ENCODE measurements at places on chromosomes 4 and X.

DNA sequence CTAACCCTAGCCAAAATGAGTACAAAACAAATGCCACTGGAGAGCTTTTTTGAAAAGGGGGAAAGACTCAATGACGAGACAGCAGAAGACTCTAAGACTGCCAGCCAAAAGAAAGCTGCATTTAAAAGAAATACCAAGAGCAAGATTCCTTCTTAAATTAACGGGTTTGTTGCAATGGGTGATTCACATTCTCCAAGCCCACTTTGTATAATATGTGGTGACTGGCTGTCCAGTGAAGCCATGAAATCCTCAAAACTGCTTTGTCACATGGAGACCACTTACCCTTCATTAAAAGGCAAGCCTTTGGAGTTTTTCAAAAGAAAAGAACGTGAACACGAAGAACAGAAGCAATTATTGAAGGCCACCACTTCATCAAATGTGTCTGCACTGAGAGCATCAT lies 68.2 kb downstream of the MRPL1 start:
- no peak for DNase-seq

DNA sequence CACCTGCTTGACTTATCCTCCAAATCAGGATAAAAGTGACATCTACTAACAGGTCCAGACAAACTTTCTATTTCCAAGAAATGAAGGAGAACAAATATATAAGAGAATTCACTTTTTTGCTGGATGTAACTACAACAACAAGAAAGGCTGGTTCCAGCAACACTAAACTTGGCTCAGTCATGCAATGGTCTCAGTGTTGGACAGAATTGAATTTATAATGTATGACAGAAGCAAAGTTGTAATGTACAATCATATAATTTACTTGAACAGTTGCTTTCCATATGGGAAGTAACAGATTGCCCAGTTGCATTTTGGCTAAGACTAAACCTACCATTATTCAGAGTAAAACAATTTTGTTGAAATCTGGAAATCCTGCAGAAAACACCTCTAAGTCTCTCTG lies 183.3 kb upstream of the INTU start:
- DNase-seq = no peak

DNA sequence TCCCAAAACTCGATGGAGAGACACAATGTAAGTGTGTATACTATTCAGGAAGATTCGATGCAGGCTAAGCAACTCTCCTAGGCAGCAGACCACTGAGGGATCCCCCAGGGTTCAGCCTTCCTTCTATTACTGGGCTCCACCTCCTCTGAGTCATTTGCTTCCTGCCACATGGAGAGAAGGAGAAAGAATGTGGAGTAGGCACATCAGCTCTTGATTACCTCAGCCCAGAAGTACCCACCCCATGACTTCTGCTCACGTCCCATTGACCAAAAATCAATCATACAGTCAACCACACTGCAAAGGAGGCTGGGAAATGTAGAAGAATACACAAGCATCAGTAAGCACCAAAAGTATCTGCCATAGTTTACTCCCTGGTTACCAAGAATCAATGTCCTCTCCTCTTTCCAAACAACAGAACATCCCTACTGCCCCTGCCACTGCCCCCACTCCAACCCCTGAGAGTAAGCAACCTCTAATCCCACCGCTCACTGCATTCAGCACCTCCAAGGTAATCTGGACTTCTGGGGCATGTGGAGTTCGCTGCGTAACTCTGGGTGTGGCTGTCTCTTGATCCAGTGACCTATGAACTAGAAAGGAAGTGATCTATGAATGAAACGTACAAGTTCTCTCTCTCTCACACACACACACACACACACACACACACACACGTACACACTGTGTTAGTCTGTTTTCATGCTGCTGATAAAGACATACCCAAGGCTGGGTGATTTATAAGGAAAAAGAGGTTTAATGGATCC lies 91.2 kb upstream of the C1QTNF7 start:
- DNase-seq = no peak

DNA sequence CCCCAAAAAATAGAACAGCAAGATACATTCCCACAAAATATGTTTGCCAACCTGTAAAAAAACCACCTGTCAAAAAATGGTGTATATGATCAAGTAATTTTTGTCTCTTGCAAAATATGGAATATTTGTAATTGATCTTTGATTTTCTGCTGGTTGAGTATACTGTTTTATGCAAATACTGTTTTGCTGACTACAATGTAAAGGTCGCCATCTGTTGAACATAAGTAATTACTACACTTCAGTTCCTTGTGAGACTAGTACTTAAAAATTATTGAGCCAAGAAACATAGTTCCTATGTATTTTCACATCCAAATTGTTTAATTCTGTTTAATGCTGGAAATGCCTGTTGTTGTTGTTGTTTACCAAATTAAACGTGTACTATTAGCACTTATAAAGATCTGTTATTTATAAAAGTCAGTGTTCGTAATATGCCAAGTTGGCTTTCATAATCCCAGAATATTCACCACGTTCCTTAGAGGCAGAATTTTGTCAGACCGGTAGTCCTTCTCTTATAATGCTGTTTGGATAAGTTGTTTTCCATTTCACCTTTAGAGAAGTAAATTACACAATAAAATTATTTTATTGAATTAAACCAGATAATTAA lies 144.2 kb downstream of the PDLIM5 start:
- no peak for DNase-seq

- no peak for DNase-seq
These were observed 22.7 kb upstream of the CD40LG start for GRCh38 chrX:136625246-136625645.

DNA sequence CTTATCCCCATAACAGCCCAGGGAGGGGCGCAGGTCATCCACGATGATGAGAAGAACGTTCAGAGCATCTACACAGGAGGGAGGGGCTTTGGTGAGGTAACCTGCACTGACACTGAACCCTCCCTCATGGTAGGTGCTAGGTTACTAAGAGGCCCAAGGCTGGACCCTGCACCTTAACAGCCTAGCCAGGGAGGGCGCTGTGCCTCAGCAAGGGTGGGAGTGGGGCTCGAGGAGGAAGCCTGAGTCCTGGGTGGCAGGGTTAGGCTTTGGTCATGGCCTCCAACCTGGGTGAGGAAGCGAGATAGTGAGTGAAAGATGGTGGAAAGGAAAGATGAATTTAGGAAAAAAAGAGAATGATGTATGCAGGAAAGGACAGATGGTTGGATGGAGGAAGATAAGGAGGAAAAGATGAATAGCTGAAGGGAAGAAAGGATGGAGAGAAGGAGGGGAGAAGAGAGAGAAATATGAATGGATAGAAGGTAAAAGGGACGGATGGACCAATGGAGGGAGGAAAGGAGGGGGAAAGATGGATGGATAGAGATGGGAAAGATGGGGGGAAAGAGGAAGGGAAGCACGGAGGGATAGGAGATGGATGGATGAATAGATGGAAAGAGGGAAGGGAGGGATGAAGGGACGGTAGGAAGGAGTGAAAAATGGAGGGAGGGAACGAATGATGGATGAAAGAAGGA lies 736 bp downstream of the IDS start:
- DNase-seq = no peak

DNA sequence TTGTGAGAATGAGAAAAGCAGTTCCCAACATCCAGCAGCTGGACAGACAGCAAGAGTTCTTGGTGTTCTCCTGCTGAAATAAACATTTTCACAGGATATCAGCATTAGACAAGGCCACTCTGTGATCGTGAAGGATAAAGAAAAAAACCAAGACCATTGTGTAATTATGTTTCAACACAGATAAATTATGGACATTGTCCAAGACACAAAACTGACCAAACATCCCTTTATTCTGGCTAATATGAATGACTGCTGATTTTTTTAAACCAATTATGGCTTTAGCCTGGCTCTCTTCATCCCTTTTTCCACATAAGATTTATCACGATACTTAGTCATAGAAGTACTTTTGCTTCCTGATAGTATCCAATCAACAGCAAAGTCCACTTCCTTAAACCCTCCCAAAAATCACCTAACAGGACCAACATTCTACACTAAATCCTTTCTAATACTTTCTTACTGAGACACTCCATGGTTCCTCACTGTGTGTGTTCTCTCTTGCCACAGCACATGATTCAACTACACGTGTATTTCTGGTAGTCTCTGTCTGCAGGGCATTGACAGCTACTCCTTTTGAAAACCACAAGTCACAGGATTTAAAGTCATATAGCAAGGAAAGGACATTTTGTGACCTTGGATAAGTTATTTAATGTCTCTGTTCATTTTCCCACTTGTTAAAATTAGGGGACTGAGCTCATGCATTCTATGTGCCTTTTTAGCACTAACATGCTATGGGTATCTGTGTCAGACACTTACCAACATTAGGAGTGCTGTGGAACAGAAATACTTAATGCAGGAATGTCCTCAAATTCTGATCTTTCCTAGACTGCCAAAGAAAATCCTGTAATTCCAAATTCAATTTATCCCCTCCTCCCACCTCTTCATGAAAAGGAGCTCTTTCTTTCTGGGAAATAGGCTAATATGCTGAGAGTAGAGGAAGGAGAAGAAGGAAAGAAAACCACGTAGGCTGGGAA lies 137.2 kb upstream of the PGRMC2 start:
- DNase-seq = no peak

DNA sequence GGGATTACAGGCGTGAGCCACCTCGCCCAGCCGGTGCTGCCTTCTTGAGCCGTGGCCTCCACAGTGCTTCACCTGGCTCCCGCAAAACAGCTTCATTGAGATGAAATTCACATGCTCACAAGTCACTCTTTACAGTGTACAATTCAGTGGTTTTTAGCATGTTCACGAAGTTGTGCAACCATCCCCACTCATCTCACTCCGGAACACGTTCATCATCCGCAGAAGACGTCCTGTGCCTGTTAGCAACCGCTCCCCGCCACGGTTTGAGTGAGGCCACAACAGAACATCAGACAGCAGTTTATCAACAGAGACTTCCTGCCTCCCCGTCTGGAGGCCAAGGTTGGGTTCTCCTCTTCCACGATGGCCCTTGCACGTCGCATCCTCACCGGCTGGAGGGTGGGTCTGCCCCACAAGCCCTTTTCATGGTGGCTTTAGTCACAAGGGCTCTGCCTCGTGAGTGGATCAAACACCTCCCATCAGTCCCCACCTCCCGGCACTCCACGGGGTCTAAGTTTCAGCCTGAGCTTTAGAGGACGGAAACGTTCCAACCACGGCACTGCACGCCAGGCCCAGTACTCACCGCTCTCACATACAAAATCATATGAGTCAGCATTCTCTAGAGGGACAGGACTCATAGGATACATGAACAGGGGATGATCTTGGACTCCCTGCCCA lies 29.6 kb upstream of the SPON2 start:
- DNase-seq = no peak

GRCh38 chr4:155578219-155578618 lies 88.4 kb upstream of the GUCY1A1 start:
- no peak for DNase-seq

DNA sequence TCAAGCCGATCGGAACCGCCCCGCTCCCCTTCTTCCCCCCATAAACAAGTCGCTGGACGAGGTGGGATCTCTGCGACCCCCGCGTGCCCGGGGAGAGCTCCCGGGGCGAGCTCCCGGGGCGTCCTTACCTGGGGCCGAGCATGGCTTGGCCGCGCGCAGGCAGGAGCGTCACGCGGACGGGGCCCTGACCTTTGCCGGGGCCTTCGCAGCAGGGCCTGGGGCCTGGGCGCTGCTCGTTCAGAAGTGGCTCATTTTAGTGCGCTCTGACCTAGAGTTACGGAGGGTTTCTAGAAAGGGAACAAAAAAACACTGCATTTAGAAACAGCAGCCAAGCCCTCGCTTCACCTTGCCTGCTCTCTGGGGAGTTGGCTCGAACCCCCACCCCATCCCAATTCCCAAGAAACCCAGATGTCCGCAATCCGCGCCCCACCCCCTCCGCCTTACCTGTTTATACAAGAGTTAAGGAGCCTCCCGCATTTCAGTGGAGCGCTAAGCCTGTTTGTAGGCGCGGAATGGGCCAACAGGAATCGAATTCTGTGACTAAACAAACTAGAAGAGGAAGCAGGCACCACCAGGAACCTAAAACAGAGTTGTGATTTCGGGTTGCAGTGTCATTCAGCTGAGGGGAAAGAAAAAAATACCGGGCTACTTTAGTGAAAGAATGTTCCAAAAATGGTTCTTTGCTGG lies 814 bp upstream of the RBM47 start:
- no peak for DNase-seq

DNA sequence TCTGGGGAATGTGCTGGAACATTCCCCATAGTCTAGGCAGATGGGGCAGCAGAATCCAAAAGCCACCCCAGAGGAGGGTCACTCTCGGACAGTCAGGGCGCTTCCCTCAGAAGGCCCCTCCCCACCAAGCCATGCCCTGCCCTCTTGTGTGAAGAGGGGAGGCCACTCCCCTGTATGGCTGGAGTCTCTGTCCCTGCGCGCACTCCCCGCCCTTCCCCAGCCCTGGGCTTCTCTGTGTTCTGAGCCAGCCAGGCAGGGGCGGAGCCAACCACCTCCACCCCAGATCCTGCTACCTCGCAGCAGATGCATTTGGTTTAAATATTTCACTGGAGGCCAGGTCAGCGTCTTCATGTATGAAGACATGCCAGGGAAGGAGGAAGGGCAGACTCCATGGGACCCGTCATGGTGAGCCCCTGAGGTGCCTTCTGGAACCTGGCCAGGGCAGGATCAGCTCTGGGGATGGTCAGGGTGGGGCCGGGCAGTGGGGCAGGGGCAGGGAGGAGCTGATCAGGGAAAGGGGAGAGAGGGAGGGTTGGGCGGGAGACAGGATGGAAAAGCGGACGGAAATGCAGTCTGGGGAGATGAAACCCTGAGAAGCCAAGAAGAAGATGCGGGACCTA lies 107.3 kb downstream of the ADRA2C start:
- DNase-seq = no peak

- DNase-seq = no peak
These were observed 111.5 kb downstream of the ASB9 start for GRCh38 chrX:15158350-15158735.

DNA sequence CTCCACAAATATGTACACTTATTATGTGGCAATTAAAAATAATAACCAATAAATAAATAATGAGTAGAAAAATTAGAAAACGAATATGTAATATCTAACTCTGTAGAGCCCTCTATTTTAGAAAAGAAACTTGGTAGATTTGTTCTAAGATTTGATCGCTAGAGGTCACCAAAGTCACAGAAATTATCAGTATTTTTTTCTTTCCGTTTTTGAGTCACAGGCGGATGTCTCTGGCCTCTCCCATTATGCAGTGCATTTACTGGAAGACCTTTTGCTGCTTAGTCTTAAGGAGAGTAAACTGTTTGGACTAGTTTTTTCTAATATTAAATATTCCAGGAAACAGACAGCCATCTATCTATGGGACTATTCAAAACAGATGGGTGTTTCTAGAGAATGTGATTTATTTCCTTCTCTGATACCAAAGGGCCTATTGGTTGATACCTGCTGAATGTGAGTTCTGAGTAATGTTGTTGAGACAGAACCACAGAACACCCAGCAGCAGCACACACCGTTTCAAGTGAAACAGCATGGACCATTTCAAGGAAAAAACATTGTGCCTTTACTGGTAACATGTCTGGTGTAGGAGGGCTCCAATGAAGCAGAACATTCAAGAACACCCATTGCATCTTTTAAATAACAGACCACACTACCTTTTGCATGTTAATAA lies 34.0 kb upstream of the GYPA start:
- no peak for DNase-seq

DNA sequence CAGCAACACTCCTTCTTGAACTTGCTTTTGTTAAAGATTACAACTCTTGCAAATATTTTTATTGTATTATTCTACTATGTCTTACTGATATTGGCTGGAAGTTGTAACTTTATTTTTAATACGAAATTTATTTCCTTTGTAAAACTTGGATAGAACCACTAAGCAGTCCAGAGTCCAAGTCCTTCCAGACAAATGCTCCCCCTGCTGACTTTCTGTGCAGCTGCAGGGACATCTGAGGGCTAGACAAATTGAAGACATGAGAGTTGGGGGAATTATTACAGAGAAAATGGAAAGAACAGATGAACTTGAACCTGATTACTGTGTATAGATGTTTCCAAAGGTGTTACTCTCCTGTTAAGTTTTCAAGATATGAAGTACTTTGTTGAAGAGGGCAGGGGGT lies 238.8 kb downstream of the GRIA3 start:
- no peak for DNase-seq

Measured in vagina (tissue), 2 donors.